ENCODE measurements at places on chromosomes 5 and 9. TPM values are rescaled to one million over a fixed set of nuclear protein-coding genes. Genes with fewer than 3 reads are reported as not detected.

GRCh38 chr9:119963258-119963797 lies 594.1 kb upstream of the BRINP1 start:
- no peak for DNase-seq

DNA sequence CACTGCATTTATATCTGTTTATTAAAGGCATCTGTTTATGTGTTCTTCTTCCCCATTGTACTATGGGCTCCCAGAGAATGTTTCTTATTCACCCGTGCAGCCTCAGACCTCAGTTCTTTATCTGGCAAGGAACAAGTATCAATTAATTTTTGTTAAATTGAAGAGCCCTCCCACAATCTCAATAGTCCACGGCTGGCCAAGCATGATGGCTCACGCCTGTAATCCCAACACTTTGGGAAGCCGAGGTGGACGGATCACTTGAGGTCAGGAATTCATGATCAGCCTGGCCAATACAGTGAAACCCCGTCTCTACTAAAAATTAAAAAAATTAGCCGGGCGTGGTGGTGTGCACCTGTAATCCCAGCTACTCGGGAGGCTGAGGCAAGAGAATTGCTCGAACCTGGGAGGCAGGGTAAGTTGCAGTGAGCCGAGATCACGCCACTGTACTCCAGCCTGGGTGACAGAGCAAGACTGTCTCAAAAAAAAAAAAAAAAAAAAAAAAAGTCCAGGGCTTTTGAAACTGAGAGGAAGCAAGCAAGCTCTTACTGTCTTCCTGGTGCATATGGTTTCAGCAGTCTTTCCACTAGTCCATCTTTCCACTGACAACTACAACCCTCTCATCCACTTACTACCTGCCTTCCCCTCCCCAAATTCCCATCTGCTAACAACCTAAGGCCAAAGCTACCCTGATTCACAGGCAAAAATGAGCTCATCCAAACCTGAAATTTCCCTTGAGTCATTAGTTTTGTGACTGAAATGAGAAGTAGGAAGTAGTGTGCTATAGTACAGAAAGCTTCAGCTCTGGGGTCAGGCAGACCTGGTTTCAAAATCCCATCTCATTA lies 2.3 kb upstream of the HK3 start:
- no peak for DNase-seq

POU5F2 gene
- polyA plus RNA-seq, result 0.16 TPM

DNA sequence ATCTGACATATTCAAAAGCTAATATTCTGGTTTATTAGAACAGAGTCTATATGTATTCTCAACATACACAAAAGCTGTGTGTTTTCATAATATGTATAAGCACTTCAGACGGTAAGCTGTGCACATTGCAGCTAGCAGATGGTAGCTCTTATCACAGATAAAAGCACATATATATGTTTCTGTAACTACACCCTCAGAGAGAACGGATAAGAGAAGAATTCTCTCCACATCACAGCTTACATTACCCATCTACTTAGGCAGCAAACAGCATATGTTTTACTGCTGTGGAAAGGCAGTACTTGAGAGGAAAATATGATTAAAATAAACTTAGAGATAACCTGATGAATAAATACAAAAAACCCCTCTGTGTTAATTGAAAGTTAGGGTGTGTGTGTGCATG lies 450.9 kb upstream of the ZNF608 start:
- no peak for DNase-seq

DNA sequence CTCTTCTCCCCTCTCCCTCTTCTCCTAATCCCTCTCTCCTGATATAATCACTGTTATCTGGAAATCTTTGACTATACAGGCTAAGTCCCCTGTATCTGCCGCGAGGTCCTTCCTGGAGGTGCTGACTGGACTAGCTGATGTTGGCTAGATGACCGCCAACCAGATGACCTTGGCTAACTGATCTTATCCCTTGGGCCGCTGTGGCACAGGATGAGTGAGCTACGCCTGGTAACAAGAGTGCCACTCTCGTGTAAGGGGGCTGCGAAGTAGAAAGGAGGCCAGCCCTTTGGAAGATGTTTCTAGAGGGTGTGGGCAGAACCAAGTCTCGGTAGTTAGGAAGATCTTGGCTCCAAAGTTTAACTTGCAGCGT lies 345 bp upstream of the PRRC1 start:
- DNase-seq, result no peak

SLC36A2 gene
- polyA plus RNA-seq, result 0.14 TPM

DNA sequence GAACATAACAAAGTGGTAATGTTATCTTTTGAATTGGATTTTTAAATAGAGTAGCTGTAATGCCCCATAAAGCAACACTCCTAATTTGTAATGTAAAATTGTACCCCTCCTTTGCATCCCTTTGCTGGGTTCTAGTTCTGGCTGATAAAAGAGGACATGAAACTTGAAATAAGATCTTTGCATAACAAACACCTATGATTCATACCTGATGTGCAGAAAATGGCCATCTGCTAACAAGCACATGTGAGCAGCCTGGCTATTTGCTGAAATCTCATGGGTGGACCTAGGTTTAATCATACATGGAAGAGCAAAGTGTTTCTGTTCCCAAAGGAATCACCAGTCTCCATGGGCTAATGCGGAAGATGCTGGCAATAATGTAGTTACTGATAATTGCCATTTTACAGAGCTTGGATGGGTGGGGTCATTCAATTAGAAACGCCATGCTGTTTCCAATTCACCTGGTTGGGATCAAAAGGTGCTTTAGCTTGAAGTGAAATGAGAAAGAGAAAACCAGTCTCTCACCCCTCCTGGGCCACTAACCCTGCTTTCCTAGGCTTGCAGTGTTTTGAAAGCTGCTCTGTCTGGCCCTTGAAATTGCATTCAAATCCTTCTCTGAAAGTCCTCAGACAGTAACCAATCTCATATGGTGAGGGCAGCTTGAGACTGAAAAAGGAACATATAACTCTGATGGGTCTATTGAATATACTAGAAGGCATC lies 585.1 kb downstream of the TLE4 start:
- DNase-seq, result no peak

GRCh38 chr5:58455066-58455465 lies 4.8 kb downstream of the PLK2 start:
- DNase-seq, result no peak

SOWAHA gene
- polyA plus RNA-seq, result 0.05 TPM

- DNase-seq, result no peak
Measured at GRCh38 chr5:25754895-25755294, 1110.1 kb upstream of the CDH10 start.

DNA sequence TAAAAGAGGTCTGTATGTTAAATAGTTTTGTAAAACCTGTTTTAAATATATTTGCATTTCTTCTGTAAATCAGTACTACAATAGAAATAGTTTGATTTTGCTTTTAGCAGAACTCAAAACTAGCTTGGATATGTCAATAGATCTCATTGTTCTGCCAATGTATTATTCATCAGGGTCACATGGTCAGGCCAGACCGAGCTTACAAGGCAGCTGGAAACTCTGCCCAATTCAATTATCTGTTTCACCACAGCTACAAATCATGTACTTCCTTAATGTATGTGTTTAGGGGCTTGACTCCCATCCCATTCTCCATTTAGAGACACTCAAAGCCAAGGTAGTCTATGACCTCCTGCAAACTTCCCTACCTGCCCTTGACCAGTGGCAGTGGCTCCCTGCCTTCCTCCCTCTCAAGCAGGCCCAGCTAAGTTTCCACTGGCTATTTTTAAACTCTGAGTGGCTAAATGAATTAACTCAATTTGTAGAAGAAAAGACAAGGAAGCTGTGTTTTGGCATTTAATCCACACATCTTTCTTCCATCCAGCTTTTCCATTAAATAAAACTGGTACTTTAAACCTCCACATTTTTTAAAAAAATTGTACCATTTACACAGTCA lies 46.4 kb upstream of the SELENOP start:
- no peak for DNase-seq

ZNF484 gene
- polyA plus RNA-seq, result 1.5 TPM

GRCh38 chr5:155529362-155529761 lies 515.8 kb downstream of the KIF4B start:
- DNase-seq, result no peak

GRCh38 chr5:4013106-4013898 lies 417.7 kb downstream of the IRX1 start:
- DNase-seq, result no peak

UHRF2 gene
- polyA plus RNA-seq, result 10.6 TPM

DNA sequence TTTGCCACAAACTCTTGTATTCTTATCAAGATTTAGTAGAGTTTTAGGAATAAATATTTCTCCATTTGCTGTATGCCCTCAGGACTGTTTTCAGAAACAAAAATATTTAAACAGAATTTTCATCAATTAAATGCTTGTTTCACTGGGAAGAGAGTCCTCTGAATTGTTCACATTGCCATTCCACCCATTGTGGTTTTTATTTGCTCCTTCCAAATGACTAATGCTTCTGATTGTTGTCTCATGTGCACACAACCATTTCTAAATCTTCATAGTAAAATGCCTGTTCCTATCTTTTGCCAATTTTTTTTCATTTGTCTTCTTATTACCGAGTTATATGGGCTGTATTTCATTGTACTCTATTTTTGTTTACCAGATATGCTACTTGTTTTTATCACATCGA lies 10.6 kb downstream of the MARCOL start:
- DNase-seq, result no peak

DNA sequence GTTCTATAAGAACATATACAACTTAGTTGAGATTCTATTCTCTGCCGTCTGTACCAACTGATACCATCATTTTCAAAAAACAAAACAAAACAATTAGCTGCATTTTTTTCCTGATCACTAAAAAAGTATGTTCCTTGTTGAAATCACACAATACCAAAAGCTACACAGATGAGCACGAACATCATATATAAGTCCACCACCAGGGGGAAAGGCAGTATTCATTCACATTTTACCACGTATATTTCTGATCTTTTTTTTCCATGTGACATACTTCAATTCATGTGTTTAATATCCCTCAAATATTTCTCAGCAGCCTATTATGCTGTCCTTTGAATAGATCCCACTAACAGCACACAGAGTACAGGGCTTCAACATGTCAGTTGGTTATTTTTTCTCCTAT lies 40.6 kb downstream of the IRX2 start:
- DNase-seq, result no peak

DNA sequence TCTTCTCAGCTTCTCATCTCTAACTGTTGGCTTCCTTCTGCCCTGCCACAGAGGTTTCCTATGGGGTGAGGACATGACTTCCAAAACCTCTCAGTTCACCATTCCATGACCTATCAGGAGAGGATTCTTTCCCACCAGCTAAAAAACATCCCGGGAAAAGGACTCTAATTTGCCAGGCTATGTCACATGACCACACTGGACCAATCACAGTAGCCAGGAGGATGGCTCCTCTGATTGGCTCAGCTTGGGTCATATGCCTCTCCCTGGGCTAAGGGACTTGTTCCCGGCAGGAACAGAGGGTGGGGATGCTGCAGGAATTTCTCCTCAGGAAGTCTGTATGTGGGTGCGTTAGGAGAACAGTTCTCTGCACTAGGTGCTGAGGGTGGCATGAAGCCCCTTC lies 40.3 kb upstream of the XPA start:
- no peak for DNase-seq

CCNO gene
- 0.11 TPM for polyA plus RNA-seq

TRIM41 gene
- 17.0 TPM for polyA plus RNA-seq

GRCh38 chr9:99385215-99385614 lies 163.1 kb downstream of the SEC61B start:
- no peak for DNase-seq
